Activated naive CD8-positive, alpha-beta T cell treated with anti-CD3 and anti-CD28 coated beads for 36 hours (primary cell): ENCODE measurements at places on chromosomes 2 and 18. TPM values are rescaled to one million over a fixed set of nuclear protein-coding genes. Genes with fewer than 3 reads are reported as not detected.

The D2HGDH gene
- total RNA-seq = 29.3 TPM

DNA sequence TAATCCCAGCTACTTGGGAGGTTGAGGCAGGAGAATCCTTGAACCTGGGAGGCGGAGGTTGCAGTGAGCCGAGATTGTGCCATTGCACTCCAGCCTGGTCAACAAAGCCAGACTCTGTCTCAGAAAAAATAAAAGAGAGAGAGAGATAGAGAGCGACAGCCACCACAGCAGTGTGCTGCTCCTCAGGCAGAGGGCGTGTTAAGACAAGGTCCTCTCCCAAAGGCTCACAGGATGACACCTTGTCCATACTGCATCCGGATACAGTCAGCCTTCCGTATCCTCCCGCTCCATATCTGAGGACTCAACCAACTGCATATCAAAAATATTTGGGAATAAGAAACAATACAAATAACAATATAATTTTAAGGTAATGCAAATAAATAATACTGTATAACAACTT is 20.1 kb downstream of the ARL4C start:
- peaks cover 29% of the 10 kb centered on the region for H3K4me1 ChIP-seq
- no peak overlapping the region for H3K27ac ChIP-seq
- no peak overlapping the region for H3K4me3 ChIP-seq
- peaks cover 1% of the 10 kb centered on the region for H3K36me3 ChIP-seq
- DNase-seq = no peak

The CYRIA gene
- 0.14 TPM for total RNA-seq

DNA sequence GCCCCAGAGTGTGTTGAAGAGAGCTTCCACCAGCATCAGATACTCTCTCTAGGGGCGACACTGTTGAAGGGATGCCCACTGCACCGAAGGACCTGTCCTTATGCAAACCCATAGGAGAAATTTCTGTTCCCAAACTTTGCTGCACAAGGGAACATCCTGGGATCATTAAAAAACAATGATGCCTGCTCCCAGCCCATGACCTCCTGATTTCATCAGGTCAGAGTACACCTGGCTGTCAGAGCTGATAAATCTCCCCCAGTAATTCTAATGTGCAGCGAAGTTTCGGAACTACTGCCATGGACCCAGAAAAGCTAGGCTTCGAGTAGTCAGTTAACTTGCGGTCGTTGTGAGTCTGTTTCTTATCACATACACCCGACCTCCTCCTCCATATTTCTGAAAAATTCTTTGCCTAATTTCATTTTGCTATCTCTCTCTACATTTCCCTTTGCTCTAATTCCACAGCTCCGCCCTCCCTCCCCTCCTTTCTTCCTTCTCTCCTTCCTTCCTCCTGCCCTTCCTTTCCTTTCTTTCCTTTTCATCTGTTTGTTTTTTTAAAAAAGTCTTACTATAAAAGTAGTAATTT is 18.8 kb downstream of the FAM124B start:
- no peak overlapping the region for H3K27ac ChIP-seq
- no peak for DNase-seq
- H3K4me3 ChIP-seq = no peak overlapping the region
- no peaks in the 10 kb centered on the region for H3K4me1 ChIP-seq
- no peaks in the 10 kb centered on the region for H3K27me3 ChIP-seq

- no peak for DNase-seq
- peaks cover 6% of the 10 kb centered on the region for H3K27me3 ChIP-seq
- H3K4me3 ChIP-seq = no peak overlapping the region
These were observed 118.4 kb downstream of the ETAA1 start for GRCh38 chr2:67515538-67515937.
